A549 treated with DMSO at 1 μM for 4 hours (cell line): ENCODE measurements at places on chromosomes 11 and 22. TPM values are rescaled to one million over a fixed set of nuclear protein-coding genes. Genes with fewer than 3 reads are reported as not detected.

Gene MGAT3
- 0.15 to 0.64 TPM (median 0.45 TPM) in 5 replicates for total RNA-seq

Gene HEPACAM
- total RNA-seq = not detected in 5 replicates

Gene AKIP1
- total RNA-seq = 41.4 to 50.2 TPM (median 44.0 TPM) in 5 replicates

Gene WNT11
- 0.88 to 1.4 TPM (median 1.2 TPM) in 5 replicates for total RNA-seq

Gene ZP1
- 0.09 to 0.58 TPM (median 0.16 TPM) in 5 replicates for total RNA-seq

Gene CABP4
- not detected in 5 replicates for total RNA-seq
